ENCODE measurements at places on chromosomes 5 and 9.
A peak's percentile ranks its signal among the peaks of the same experiment; 100 is the strongest.

GRCh38 chr9:104247899-104248460 is 153.9 kb downstream of the SMC2 start:
- no peak for DNase-seq

- peak; percentile 79 for DNase-seq
These were observed 56.7 kb upstream of the SLC28A3 start for GRCh38 chr9:84397151-84397728.

DNA sequence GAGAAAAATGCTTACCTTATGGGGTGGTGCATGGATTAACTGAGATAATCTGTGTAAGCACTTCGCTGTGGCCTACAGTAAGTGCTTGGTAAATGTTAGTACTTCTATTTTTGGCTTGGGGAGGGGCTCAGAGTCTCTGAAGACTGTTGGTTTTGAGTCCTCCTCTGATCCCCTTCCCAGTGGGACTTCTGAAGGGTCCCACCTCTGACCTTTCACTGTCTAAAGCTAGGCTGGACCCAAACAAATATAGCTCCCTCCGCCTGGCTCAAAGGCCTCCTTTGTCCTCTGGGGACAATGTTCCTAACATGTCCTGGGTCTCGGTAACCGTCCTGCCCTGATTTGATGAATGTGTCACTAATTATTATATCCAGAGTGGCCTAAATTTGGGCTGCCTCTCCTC is 34.8 kb downstream of the CAMK2A start:
- DNase-seq, result no peak

DNA sequence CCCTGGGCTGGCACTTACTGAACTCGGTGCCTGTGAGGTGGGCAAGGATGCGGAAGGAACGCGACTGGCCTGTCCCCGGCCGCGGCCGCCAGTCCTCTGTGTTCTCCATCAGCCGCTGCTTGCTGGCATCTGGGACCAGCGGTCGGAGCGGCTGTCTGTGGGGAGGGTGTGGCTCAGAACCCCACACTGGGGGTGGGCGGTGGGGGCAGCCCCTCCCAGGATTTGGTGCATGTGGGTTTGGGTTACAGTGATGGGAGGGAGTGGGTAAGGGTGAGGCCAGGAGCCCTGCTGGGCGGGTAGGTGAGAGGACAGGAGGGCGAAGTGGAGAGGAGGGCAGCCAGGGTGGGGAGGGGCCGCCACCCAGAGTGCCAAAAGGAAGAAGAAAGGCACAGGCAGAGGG is 6.4 kb downstream of the PDLIM7 start:
- DNase-seq, result no peak

DNA sequence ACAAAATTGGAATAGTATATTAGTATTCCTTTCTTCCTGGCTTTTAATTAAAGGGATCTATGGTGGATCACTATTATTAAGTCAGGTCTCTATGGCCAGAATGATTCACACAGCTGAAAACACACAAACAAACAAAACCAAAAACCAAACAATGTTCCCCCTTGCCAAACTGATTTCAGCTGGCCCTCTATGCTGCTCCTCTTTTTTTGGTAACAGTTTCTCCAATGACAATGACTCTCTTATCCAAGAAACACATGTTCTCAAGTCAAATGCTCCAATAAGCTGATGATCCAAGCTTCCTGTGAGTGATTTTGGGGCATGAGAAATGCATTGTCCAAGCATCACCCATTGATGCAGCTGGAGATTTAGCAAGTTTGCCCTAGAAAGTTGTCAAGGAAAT is 193.4 kb upstream of the TUT7 start:
- no peak for DNase-seq
